ENCODE measurements at places on chromosomes 6 and 20.

- DNase-seq = no peak
Observed at GRCh38 chr6:84770521-84770920, 6.1 kb upstream of the TBX18 start.

GRCh38 chr20:12660918-12661317, 347.9 kb upstream of the SPTLC3 start:
- no peak for DNase-seq

GRCh38 chr20:59001449-59002171, 5.4 kb downstream of the CTSZ start:
- no peak for DNase-seq

GRCh38 chr6:14283600-14284235, 166.1 kb downstream of the CD83 start:
- DNase-seq = no peak

DNA sequence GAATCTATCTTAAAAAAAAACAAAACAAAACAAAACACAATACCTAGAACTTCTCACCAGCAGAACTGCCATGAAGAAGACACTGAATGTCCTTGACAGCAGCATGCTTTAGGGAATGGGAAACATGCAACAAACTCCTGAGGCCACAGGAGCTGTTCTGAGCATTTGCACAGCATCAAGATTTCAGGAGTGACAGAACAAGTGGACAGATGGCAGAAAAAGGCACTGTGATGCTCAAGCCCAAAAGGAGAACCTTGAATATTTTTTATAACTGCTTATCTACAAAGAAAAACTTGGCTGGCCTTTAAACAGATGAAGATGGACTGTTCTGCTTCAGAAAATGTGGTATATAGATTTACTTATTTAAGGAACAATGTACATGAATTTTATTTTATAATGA, 158.9 kb downstream of the RALGAPA2 start:
- DNase-seq = no peak

DNA sequence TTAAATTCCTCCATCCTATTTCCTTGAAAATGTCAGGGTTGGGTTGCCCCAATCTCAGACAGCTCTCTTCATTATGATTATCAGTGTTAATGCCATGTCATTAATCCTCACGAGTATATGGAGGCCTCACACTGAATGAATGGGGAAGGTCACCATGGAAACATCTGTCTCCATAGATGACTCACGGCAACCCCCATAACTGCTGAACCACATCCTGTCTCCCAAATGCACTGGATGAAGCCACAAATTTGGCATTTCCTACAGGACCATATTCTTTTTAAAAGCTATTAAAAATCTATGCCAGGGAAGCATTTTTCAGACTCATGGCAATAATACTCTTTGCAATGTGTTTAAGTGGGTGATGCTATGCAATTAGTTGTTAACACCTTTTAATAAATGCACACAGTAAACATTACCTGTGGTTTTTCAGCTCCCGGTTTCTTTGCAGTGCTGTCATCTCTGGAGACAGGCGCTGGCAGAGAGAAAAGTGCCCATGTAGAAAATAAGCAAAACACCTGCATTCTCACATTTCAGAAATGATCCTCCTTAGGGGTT, 80.1 kb upstream of the PTPRK start:
- DNase-seq = no peak

DNA sequence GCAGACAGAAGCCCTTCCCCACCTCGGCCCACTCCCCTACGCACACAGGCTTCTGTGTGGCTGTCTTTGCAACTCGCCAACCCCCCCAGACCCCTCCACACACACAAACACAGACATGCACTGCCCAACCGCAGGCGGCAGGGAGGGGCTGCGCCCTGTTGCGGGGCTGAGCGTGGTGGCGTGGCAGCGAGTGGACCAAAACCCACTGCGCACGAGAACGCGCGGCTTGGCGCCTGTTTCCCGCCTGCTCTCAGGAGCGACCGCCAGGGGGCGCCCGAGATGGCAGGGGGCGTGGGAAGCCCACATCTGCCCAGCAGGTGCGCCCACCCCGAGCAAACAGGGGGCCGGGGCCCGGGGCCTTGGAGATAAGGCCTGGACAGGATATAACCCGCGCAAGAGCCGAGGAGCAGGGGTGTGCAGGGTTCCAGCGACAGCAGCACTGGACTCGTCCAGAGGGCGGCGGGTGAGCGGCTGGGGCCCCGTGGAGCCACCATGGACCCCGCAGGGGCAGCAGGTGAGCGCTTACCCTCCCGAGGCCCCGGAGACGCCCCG, at the start of gene RBPJL:
RBPJL (plus strand) TSS at position 410 of the 552 bp plus-strand sequence; CDS start at position 493, 83 bp downstream.
- no peak for DNase-seq

- DNase-seq = no peak
Observed at GRCh38 chr6:105259913-105260889, 80.4 kb upstream of the POPDC3 start.

DNA sequence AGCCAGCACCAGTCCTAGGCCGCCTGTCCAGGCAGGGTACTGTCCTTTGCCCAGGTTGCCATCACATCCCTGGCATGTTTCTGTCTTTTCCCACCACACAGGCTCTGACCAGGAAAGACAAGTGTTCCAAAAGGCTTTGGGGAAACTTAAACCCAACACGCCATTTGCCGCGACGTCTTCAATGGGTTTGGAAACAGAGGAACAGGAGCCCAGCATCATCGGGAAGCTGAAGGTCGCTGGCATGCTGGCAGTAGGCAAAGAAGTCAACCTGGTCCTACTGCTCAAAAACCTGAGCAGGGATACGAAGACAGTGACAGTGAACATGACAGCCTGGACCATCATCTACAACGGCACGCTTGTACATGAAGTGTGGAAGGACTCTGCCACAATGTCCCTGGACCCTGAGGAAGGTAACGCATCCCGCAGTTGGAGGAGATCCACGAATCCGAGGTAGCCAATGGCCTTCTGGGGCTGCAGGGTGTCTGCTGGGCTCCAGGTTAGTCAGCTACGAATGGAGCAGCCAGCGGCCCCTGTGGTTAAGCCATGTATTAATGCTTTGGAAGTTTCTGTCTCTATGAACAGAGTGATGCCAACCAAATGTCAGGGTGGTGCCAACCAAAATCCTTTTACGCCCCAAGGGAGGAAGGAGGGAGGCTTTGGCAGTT, 36.2 kb downstream of the TGM3 start:
- no peak for DNase-seq

Measured in stimulated activated CD8-positive, alpha-beta memory T cell treated with anti-CD3 and anti-CD28 coated beads, Interleukin-4, amount 100 ng/mL, for 1 hour (primary cell).